Activated CD4-positive, alpha-beta T cell treated with anti-CD3 and anti-CD28 coated beads for 24 hours (primary cell): ENCODE measurements at places on chromosomes 3 and 15.

- no peak for DNase-seq
These were observed at the start of gene SOX14 for GRCh38 chr3:137764001-137764433. Gene SOX14 (plus strand): TSS chr3:137764315. CDS start chr3:137764785, 470 bp downstream.

GRCh38 chr3:194166682-194167479 lies 30.9 kb downstream of the HES1 start:
- DNase-seq = no peak

GRCh38 chr3:123090728-123091531 lies 24.1 kb downstream of the PDIA5 start:
- no peak for DNase-seq

- DNase-seq = no peak
These were observed 247.0 kb upstream of the THBS1 start for GRCh38 chr15:39333896-39334295.

- no peak for DNase-seq
These were observed 57.2 kb upstream of the SMAD6 start for GRCh38 chr15:66644869-66645268.

DNA sequence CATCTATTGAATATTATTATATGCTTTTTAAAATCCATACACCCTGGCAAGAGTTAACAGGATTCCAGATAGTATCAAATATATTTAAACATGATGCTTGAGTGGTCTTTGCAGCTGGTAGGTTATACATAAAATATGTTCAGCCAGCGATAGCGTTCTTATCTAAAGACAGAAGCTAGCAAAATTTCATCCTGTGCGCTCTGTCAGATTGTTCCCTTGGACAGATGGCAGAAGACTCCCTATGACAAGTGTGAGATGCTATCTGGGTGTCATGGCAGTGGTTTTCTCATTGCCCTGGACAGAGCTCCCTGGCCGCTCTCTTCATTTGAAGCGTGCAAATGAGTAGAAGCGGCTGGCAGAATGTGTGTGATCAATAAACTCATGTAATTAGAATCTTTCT lies 175.2 kb upstream of the SOX14 start:
- DNase-seq = no peak

GRCh38 chr3:137471130-137471529 lies 293.0 kb upstream of the SOX14 start:
- no peak for DNase-seq

DNA sequence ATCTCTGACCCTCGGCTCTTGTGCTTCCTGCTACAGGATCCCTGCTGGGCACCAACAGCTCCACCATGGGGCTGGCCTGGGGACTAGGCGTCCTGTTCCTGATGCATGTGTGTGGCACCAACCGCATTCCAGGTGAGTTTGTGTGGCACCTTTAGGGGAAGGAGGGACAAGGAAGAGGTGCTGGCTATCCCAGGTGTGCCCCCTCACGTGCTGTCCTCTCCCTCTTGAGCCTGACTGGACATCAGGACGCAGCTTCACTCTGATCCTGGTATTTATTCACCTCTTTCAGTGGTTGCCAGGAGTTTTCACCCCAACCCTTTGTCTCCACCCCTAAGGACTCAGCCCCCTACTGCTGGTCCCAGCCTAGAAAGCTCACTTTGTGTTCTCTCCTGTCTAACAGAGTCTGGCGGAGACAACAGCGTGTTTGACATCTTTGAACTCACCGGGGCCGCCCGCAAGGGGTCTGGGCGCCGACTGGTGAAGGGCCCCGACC lies 960 bp downstream of the THBS1 start:
- DNase-seq = no peak

DNA sequence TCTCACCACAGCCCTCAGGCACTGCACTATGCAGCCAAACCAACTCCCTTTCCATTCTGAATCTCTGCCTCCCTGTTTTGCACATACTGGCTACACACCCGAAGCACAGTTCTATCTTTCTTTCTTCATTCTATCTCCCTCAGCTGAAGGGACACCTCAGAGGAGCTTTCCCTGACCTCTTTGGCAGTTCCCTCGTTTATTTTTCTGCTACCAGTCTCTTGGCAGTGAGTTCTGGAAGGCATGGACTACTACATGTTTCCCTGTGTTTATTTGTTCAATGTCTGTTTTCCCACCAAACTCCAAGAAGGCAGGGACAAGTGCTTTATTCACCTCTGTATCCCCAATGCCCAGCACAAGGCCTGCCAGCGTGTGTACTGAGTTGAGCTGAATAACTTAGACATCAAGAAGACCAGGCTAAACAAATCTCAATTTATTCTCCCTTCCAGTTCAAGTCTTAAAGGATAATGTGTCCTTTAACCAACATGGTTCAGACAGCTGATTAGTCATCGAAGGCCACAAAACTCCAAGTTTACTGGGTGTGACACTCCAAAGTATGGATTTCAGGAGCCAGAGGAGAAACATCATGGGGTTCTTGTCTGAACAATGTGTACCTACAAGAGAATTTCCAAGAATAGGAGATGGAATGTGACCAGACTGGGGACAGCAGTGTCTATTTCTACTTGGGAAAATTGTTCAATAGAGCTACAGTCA lies 260.1 kb upstream of the CTNNB1 start:
- DNase-seq = no peak

- DNase-seq = no peak
These were observed 33.0 kb downstream of the ANP32A start for GRCh38 chr15:68787609-68788263.

DNA sequence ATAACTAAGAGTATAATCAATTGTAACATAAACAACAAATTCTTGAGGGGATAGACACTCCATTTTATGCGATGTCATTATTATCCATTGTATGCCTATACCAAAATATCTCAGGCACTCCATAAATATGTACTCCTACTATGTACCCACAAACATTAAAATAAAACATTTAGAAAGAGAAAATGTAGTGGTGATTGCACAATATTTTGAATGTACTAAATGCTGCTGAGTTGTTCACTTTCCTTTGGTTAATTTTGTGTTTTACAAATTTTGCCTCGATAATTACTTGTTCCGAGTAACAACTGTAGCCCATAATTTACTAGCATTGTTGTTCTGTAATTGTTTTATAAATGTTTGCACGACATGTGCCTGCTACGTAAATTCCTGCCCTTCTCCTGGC lies 131.3 kb downstream of the DCLK3 start:
- DNase-seq = no peak

DNA sequence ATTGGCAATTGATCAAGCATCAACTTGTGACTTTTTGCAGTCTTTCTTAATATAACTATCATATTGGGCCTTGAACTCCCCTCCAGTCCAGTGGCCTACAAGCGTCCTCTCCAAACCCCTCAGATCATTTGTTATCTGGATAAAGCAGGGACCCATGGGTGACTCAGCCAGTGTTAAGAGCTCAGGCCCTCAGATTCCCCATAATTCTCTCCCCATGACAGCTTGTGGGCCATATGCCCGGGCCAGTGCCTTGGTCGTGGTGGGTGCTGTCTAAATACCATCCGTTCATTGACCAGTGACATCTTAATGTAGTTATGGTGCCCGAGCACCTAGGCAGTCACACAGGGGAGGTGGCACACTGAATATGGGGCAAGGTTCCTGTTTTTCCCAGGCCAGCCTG lies 18.1 kb downstream of the MCF2L2 start:
- no peak for DNase-seq

GRCh38 chr3:83034806-83035703 lies 1273.6 kb upstream of the GBE1 start:
- DNase-seq = no peak

GRCh38 chr3:3516384-3516783 lies 282.8 kb upstream of the LRRN1 start:
- no peak for DNase-seq

DNA sequence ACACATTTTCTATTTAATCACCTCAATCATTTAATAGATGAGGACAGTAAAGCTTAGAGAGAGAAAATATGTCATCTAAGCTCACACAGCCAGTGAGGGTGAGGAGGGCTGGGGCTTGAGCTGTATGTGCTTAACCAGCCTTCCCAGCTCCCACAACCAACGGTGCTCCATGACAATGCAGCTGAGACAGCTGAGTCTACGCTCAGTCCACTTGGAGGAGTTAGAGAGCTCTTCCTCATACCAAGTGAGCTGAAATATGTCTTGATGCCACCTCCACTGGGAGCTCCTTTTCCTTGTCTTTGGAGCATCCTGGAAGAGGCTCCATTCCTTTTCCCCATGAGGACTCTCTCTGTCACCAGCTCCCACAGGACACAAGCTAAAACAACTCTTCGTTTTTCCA lies 9.3 kb downstream of the HOMER2 start:
- no peak for DNase-seq

DNA sequence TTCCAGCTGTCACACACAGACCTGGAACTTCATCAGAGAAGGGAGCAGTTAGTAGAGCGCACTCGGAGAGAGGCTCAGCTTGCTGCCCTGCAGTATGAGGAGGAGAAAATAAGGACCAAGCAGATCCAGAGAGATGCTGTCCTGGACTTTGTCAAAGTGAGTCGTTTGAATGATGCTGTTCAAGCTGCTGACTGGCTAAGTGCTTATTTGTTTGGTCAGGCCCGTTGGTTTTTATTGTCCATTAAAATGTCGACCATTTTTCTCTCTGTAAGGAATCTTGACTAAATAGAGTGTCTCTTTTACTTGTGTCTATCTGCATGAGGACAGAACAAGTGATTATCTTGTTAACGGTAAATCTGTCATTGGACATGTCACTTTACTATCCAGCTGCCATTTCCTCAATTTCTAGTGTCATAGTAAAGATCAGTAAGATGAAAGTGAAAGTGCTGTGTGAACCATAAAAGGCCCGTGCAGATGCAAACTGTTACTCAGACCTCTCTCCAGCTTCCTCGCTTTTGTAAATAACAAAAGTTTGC lies 56.9 kb downstream of the LRCH3 start:
- DNase-seq = peak; percentile 5
